Mucosa of descending colon (tissue), 3 donors: ENCODE measurements at places on chromosomes 3 and 15.

GRCh38 chr3:59502806-59503205 is 453.0 kb upstream of the CFAP20DC start:
- no peak for DNase-seq

DNA sequence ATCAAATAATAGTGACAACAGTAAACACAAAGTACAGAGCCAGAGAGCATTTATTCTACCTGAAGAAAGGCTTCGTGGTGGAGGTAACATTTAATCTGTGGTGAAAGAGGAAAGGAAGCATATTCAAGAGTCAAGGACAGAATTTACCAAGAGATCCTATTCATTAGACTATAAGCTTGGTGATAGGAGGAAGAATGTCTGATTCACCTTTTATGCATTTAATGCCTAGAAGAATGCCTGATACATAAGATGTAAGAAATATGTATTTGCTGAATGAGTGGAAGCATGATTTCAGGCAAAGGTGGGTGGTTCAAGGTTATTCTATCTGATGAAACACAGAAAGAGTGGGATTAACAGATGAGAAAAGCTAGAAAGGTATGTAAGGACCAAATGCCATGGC is 119.8 kb downstream of the SERPINI1 start:
- no peak for DNase-seq

- DNase-seq, result no peak
These were observed 107.2 kb upstream of the ABHD17C start for GRCh38 chr15:80587816-80588456.

- DNase-seq, result no peak
These were observed 53.2 kb upstream of the RBSN start for GRCh38 chr3:15152184-15152583.

GRCh38 chr15:43927203-43927602 is 100.4 kb downstream of the WDR76 start:
- no peak for DNase-seq

- DNase-seq, result no peak
These were observed 137.4 kb downstream of the MBNL1 start for GRCh38 chr3:152405915-152406802.
